HEK293T (cell line): ENCODE measurements at places on chromosomes 2 and 18.

DNA sequence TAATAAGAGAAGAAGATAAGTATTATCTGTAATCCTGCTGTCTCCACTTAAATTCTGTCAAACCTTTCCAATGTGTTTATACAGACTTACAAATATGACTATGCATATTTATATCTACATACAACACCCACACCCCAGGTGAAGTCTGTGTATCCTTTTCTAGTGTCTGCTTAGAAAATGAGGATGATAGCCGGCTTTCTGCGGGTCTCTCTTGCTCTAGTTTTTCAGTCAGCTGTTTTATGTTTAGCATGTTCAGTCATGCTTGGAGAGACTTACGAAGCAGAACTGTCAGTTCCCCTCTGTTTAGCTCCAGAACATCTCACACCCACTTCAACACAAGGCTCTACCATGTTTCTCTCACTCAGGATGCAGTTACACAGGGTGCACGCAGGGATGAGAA, 137.3 kb upstream of the NFATC1 start:
- no peak for DNase-seq

- no peak for DNase-seq
Observed at GRCh38 chr2:173496746-173497145, 142.1 kb downstream of the CDCA7 start.

DNA sequence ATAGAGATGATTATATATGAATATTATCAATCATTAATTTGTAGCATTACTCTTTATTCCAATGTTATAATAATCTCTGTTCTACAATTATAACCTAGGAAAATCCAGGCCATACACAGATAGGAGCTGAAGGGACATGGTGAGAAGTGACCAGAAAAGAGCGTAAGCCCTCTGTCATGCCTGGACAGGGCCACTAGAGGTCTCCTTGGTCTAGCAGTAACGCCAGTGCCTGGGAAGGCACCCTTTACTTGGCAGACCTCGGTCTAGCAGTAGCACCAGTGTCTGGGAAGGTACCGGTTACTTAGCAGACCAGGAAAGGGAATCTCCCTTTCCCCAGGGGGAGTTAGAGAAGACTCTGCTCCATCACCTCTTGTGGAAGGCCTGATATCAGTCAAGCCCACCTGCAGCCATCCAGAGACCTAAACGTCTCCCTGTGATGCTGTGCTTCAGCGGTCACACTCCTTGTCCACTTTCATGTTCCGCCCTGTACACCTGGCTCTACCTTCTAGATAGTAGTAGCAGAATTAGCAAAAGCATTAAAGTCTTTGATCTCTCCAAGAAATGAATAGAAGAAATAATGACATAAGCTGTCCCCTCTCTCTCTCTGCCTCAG, 447.5 kb upstream of the FSIP2 start:
- DNase-seq, result peak; percentile 32

GRCh38 chr2:132448771-132449170, 32.2 kb downstream of the GPR39 start:
- DNase-seq, result peak; percentile 30

DNA sequence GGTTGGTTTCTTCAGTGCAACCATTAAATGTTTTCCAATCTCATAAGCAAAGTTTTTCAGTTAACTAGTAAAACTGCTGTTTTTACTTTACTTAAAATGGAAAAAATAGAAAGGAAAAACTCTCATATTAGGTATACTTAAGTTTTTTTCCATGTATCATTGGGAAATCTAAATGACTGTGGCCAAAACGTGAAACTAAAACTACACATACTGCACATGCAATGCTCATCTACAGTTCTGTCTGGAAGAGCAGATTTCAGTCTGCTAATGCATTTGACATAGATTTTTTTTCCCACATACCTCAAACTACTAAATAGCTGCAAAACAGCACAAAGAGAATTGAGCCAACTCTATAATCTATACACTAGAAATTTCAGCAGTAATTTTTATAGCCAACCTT, 62.6 kb downstream of the COL5A2 start:
- DNase-seq, result no peak

DNA sequence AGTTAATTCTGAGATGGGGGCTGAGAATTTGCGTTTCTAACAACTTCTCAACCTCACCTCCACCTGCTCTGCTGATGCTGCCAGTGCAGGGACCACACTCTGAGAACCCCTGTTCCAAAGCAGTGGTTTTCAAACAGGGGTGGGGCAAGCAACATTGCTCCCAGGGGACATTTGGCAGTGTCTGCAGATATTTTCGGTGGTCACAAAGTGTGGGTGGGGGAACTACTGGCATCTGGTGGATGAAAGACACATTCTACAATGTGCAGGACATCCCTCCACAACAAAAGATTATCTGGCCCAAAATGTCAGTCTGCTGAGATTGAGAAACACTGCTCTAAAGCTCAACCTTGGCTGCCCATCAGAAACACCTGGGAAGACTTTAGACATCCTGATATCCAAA, 188.7 kb upstream of the SATB2 start:
- no peak for DNase-seq

- no peak for DNase-seq
Observed at GRCh38 chr2:190904640-190905261, 24.1 kb downstream of the GLS start.

GRCh38 chr2:231410293-231411004, 14.9 kb downstream of the B3GNT7 start:
- peak; percentile 20 for DNase-seq

DNA sequence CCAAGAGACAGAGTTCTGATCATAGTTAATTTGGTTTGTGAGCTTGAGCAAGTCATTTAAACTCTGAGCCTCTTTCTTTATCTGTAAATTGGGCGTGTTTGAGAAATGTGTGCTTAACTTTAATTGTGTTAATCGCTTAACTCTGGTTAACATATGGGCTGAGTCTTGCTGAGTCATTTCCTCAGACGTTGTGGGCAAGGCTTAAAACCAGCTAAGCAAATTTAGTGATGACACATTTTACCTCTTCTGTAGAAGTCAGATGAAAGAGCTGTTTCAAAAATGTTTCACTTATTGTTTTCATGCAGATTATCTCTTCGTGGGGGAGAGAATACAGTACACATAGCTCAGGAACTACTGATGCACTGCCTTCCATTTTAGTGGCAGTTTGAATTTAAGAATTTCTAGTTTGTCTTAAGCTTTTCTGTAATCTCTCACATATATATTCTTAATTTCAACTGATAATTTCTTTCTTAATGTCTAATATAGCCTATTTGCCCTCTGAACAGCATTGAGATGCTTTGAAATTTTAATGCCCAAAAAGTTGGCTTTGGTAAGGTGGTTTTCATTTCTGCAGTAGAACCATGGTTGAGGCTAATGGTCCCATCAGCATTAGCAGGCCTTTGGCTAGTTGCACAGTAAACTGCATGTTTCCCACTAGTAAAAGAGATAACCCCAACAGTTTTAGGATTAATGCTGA, 34.9 kb downstream of the RAB10 start:
- DNase-seq, result no peak

DNA sequence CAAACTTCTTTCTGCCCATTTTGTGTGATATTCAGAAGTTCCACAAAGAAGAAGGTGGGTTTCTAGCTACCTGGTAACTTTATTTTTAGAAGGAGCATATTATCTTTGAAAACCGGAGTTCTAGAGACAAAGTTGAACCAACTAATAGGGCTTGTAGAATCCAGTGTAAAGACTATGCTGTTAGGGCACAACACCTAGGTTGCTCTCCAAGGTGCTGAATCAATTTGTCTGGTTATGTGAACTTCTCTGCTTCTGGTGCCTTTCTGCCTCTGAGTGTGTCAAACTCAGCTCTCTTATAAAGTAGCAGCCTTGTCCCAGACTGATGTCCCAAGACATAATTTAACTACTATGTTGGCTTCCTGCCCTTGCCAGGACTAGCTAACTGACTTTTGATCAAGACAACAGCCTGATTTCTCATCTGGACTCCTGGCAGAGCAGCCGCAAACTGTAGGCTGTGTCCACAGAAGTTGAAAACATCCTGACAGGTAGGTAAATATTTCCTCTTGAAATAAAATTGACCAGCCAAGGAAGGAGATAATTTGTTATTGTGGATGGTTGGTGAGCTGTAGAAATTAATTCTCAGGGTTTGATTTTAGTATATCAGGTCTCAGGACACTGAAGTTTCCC, 119.4 kb downstream of the CYRIA start:
- DNase-seq, result peak; percentile 32

DNA sequence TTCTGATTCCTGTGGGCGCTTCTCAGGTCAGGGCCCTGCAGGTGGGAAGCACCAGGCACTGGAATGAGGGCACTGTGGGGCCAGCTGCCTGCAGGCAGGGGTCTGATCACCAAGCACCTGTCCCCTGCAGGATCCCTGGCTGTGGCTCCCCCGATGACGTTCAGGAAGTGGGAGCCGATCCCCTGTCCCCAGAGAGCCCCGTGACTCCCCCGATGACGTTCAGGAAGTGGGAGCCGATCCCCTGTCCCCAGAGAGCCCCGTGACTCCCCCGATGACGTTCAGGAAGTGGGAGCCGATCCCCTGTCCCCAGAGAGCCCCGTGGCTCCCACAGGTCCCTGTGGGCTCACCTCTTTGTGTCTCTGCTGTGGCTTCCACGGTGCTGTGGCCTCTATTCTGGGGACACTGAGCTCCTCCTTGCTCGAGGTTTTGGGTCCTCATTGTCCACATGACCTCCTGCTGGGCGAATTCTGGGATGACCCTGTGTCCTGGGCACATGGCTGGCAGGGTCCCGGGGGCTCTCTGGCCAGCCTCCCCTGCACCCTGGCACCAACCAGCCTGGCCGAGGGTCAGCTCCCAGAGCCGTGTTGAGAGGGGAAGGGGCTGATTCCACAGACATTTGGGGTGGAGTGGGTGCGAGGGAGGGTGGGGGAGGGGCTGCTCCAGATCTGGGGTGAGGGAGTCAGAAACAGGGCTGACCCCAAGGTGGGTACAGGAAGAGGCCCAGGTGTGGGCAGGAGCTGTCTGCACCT, 4.8 kb downstream of the NEU4 start:
- DNase-seq, result no peak

GRCh38 chr18:2853173-2853925, 6.5 kb downstream of the EMILIN2 start:
- DNase-seq, result no peak

DNA sequence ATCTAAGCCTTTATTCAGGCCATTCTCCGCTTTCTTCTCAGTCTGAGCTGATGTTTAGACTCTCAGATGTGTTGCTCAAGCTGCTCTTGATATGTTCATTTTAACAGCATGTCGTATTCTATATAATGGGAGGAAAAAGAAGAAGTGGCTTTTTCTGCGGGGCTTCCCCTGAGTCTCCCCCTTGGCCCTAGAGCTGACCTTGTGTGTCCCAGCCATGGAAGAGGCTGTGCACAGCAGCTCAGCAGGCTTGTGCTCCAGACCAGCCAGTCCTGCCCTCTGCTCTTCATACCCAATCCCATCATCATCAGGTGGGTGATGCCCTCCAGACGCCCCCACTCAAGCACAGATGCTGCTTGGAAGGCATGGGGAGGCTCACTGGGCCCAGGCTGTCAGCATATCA, 155.1 kb upstream of the CELF4 start:
- DNase-seq, result no peak

GRCh38 chr2:43034242-43034619, 192.2 kb downstream of the ZFP36L2 start:
- DNase-seq, result no peak

GRCh38 chr2:73823916-73824523, 4.7 kb upstream of the STAMBP start:
- peak; percentile 46 for DNase-seq

- DNase-seq, result no peak
Observed at GRCh38 chr2:14881651-14882327, 249.3 kb downstream of the LRATD1 start.

DNA sequence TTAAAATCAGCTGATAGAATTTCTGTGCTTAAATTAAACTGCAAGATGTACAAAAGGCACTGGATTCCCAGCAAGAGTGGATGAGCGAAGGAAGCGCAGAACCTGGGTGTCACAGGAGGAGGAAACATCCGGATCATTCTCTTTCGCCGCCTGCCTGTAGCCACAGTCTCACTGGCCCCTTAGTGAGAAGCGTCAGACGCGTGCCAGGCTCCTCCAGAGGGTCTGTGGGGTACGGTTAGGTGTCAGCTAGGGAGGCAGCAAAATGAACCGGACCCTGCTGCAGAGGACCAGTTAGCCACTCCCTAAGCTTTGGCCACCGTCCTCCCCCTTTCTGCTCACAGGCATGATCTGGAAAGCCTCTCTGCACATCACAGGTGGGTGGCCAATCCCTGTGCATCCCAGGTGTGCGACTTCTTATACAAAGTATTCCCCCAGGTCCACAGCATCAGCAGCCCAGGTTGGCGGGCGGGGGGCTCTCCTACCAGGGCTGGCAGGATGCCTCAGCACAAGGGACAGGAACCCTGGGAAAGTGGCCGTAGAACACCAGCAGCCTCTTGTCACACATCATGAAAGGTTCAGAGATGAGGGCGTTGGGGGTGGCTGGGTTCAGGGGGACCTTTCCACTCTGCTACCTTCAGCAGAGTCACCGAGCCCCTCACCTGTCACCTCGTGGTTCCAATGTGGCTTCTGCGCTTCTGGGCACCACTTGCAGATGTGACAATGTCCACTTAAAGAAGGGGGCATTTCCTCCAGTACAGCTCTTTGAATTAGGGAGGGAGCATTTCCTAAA, 61.1 kb upstream of the SLC66A3 start:
- DNase-seq, result no peak
